Stimulated activated CD8-positive, alpha-beta memory T cell treated with anti-CD3 and anti-CD28 coated beads, Interleukin-2, amount 100 ng/mL, for 48 hours (primary cell): ENCODE measurements at places on chromosomes 11 and 22.

DNA sequence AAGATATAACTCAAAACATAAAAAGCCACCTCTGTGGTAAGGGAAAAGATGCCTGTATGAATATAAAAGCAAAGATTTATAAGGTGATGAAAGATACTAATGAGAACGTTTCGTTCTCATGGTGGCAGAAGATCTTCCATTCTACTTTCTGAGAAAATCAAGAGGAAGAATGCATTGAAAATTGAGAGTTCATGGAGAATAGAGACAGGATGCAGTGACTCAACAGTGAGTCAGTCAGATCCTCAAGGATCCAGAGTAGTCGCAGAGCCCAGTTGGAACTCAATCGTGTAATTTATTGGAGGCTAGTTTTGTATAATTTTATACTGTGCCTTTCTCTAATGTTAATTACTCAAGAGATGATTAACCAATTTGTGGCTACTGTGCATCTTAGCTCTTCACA is 73.3 kb downstream of the ENTHD1 start:
- no peak for DNase-seq

- DNase-seq: no peak
These were observed 45.3 kb upstream of the SERPIND1 start for GRCh38 chr22:20728523-20729190.

DNA sequence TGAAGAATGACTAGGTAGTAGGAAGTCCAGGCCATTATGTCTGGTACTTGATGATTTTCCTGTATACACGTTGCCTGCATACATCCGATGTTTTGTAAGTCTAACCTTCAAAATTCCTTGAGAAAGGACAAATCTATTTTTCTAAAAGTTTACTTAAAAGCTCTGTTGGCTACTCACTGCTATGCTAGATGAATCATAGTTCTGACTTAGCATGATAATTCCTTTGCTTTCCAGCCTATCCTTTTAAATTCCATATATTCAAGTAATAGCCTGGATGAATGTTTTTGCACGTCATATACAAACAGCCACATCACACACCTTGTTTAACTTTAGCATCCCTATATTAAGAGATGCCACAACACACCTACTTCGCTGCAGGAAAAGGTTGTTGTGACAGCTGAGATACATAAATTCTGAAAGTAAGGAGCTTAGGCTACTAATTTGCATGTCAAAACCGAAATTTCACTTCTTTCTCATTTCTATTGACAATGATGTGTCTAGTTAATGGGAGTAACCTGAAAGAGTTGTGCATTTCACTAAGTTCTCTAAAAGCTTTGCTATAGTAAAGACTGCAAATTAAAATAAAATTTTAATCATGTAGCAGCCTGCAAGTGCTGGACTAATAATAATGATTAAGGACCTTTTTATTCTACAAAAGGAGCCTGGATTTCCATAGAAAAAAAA is 1116.4 kb downstream of the JRKL start:
- no peak for DNase-seq

GRCh38 chr11:30617762-30618161 is 31.6 kb upstream of the MPPED2 start:
- DNase-seq: no peak

GRCh38 chr11:61502522-61502921 is 6.0 kb upstream of the LRRC10B start:
- DNase-seq: no peak

DNA sequence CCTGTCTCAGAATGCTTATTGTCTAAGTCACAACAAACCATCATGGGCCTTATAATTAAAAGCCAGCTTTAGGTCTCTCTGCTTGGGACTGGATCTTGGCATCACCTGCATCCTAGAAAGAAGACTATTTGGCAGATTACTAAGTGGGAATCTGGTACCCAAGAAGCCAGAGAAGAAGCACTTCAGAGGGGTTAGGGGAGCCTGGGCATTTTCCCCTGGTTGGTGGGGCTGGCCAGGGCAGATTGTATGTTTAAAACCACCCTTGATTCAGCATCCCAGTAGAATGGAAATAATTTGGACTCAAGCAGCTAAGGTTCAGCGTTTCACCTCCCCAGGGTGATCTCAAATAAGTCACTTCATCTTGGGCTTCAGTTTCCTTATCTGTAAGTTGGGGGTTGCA is 193.7 kb downstream of the MIAT start:
- DNase-seq: no peak

DNA sequence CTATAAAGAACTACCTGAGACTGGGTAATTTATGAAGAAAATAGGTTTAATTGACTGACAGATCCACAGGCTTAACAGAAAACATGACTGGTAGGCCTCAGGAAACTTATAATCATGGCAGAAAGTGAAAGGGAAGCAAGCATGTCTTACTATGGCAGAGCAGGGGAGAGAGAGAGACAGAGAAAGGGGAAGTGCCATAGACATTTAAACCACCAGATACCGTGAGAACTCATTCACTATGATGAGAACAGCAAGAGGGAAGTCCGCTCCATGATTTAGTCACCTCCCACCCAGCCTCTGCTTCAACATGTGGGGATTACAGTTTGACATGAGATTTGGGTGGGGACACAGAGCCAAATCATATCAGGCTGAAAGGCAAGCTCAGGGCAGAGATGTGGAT is 327.1 kb upstream of the DDI1 start:
- no peak for DNase-seq

DNA sequence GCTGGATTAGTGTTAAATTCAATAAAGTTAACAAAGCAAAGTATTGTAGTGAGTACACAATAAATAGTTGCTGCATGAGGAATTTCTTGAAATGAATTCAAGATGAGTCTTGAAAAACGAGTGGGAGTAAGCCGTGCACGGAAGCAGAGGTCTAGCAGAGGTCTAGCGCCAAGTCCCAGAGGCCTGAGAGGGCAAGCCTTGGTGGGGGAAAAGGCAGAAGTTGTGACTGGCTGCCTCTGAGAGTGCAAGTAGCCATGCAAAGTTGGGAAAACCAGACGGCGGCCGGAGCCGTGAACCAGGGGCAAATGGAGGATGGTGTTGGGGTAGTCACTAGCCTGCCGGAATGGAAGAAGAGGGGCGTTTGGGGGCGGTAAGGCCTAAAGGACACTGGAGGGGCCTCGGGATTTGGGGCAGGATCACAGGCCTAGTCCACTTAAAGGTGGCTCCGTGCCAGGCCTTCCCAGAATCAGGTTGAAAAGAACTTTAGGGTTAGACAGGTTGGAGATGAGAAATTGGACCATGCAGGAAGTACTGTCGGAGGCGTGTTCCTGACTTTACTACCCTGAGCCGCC is 379 bp upstream of the SLC3A2 start:
- DNase-seq: peak; percentile 36

GRCh38 chr11:120633616-120634393 is 122.3 kb downstream of the GRIK4 start:
- no peak for DNase-seq

- DNase-seq: no peak
These were observed 13.7 kb downstream of the TMEM121B start for GRCh38 chr22:17107547-17107810.

- DNase-seq: no peak
These were observed 54.5 kb upstream of the FBXO3 start for GRCh38 chr11:33828604-33829429.
